ENCODE measurements at places on chromosomes 7 and 10.

DNA sequence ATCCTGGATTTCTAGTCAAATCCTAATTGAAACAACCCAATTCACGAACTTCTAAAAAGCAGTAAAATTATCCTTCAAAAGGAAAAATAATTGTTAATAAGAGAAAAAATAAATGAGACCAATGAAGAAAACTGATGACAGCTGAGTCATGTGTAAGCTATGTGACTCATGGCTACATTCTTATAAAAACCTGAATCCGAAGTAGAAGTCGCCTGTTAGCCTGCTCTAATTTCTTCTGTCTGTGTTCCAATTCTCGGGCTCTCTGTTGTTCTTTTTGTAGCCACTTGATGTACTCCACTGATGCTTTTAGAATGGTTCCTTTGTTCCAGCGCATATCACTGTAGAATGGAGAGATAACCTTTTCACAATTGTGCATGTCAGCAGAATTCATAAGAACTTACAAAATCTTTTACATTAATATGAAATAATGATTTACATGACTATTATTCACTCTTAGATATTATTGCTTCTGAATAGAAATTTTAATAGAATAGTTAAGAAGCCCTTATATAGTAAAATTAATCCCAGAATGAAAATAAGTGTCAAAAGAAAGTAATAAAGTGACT lies 88.8 kb downstream of the TFEC start:
- no peak for DNase-seq

DNA sequence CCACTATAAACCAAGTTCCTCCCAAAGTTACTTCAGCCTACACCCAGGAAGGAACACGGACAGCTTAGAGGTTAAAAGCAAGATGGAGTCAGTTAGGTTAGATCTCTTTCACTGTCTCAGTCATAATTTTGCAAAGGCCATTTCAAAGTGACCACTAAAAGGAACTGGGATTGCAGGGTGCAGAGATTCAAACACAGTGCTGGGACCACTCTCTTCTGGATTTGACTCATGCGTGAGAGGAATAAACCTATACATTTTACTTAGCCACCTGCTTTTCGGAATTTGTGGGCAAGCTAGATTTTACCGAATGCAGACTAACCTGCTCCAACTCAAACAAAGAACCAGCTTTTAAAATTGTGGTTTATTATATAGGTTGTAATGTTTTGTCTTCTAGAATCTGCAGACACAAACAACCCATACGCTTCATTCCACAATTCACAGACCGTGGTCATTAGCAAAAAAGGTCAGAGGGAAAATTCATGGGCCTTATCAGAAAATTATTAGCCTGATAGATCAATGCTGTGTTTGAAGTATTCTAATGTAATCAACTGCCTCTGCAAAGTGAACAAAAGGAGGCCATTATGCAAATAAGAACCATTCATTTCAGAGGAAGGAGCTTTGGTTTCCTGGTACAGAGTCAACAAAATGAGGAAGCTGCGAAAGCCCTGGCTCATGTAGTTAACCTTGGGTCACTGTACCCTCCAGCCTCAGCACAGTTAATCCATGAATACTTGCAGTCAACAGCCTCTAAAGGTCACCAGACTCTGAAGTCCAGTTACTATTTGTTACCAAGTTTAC lies 342.7 kb upstream of the KLF6 start:
- no peak for DNase-seq

DNA sequence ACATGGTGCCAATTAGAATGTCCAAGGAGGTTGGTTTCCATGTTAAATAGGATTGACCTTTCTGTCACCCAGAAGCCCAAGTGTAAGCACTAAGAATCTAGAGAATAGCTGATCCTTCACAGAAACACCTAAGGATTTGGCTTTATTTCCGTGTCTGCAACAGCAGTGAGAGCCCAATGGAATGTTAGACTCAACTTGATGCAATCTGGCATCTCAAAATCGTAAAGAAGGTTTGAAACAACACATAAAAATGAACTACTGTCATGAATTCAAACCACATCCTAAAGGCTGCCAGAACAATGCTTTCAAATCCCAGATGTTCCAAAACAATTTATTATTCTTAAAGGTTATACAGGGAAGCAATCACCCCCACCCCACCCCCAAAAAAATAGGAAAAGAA lies 18.6 kb downstream of the PPP1R3C start:
- no peak for DNase-seq

GRCh38 chr7:117876761-117877160 lies 3.5 kb upstream of the CTTNBP2 start:
- no peak for DNase-seq

GRCh38 chr7:14850039-14850438 lies 52.5 kb downstream of the DGKB start:
- DNase-seq, result no peak
